ENCODE measurements at places on chromosomes 3 and 15.
A peak's percentile ranks its signal among the peaks of the same experiment; 100 is the strongest.

- DNase-seq = no peak
Observed at GRCh38 chr3:168991803-168992202, 671.7 kb downstream of the MECOM start.

DNA sequence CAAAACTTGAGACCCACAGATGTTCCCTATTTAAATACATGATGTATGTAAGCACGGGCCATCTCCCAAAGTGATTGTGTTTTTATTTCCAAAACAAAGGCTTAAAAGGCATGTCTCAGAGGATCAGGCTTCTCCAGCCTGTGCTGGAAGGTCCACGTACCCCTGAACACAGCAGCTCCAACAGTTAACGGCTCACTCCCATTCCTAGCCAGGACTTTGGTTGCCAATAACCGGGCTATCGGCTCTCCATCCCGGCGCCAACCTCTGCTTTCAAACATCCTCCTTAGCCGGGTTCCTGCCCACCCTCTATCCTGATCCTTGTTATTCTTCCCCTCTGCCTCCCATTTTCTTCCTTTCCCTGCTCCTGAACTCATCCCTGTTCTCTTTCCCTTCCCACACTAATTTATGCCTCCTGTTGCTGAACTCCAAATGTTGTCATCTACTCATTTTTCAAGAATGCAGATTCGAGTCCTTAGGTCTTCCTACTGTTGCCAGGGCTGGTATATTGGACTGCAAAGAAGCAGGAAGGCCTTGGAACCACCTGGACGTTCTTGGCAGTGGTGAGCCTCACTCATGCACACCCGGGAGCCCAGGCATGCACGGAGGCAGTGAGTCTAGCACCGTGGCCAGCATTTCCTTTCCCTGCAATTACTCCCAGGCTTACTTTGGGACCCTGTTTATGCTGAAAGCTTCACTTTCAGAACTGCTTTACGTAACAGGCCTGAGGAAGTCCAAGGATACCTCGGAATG lies 128.4 kb upstream of the RAD18 start:
- no peak for DNase-seq

GRCh38 chr3:128846486-128846891 lies 32.9 kb upstream of the ACAD9 start:
- no peak for DNase-seq

- DNase-seq = no peak
Observed at GRCh38 chr3:196918968-196919367, 23.4 kb downstream of the NCBP2 start.

GRCh38 chr15:90654233-90655136 lies 62.7 kb upstream of the BLM start:
- DNase-seq = no peak

DNA sequence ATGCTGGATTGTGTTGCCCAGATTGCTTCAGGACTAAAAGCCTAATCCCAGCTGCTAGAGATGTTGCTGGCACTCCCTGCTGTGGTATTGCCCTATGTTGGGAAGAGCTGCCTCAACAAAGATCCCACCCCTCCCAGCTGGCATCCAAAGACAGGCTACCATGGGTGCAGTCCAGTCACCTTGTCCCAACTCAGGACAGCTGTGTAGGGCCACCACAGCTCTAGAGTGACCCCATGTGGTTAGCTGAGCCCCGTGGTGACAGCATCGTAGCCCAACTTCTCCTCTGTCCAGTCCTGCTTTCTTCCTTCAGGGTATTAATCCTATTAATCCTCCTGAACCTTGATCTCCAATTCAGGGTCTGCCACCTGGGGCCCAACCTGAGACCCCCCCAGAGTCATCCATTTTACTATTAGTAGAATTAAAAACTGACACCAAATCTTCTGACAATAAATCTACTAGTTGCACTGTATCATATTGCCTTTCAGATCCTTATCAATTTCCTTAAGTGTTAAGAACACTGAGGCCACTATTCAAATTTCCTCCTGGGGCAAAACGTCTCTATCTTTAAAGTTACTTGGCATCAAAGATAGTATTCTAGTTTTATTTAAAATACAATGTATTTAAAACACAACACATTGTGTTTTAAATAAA lies 83.5 kb downstream of the AQP9 start:
- DNase-seq = peak; percentile 14

- no peak for DNase-seq
Observed at GRCh38 chr3:53526704-53527055, 32.3 kb downstream of the CACNA1D start.

DNA sequence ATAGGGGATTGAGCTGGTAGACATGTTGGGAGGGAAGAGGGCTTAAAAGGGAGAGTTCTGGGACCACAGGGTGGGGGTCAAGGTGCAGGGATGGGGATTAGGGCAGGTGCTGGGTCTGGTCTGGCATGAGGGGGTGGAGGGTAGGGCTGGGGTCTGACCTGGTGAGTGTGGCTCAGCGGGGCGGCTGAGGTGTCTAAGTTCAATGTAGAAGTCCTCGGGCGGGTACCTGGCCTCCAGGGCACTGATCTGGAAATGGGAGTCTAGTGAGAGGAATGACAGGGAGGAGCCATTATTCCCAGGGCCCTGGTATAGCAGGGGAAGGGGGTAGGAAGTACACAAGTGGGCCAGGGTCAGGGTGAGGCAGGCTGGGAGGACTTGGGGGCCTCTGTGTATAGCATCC lies 39.6 kb downstream of the RAB11A start:
- no peak for DNase-seq

DNA sequence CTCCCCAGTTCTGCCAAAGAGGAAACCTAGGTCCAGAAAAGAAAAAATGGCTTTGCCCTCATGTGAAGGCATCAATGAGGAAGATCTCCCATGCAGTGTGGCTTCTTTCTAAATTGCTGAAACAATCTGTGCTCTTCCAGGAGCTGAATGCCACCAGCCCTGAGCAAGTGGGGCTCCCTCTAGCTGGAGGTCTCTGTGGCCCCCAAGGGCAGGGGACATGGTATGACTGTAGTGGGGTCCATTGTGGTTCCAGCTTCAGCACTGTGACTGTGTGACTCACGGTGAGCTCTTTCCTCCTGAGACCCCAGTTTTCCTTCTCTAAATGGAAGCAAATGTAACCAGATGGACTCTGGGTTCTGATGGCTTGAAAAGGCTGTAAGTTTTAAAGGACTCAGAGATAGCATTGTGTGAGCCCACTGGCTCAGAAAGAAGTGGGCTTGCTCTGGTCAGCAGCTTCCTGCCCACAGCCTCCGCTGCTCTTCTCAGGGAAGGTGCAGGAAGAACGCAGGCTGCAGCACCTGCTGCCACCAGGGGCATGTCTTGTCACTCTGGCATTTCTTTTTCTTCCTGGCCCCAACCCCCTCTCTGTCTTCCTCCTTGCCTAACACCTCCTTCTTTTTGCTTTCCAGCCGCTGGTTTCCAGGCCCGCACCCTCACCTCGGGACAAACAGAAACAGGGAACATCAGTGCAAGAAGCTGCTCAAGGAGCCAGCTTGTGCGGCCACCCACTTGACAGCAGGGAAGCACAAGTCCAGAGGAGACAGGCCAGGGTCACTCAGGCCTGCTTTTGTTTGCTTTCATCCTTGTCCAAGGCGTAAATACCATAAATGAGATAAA lies 5.8 kb upstream of the CXCR6 start:
- DNase-seq = no peak

DNA sequence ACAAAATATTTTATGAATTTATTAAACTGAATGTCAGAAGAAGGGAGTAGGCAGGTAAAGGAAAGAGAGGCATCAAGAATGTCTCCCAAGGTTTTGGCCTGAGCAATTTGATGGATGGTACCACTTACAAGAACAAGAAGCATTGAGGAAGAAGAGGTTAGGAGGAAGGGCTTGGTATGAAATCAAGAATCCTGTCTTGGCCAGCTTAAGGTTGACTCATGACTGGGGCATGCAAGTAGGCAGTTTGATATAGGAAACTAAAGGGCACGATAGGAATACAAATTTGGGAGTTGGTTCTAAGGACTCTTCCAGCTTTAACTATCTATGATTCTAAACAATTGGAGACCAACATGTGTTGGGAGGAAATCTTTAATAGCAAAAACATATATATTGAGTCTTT lies 79.1 kb downstream of the NTRK3 start:
- DNase-seq = no peak

DNA sequence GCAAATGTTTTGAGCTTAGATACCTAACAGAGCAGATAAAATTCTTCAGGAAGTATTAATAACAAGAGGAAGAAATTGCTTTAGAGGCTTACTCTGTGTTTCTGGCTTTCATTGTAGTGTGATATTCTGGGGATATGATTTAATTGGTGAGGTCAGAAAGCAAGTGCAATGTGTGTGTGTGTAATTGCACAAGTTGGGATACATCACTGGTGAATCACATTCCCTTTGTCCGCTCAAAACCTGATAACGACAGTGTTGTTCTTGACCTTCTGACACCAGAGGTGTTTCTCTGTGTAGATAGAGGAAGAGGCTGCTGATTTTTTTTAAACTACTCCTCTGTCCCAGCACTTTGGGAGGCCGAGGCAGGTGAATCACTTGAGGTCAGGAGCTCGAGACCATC lies 161.1 kb downstream of the CACNA2D3 start:
- no peak for DNase-seq

- DNase-seq = no peak
Observed at GRCh38 chr3:136018876-136019275, 53.3 kb downstream of the PPP2R3A start.

DNA sequence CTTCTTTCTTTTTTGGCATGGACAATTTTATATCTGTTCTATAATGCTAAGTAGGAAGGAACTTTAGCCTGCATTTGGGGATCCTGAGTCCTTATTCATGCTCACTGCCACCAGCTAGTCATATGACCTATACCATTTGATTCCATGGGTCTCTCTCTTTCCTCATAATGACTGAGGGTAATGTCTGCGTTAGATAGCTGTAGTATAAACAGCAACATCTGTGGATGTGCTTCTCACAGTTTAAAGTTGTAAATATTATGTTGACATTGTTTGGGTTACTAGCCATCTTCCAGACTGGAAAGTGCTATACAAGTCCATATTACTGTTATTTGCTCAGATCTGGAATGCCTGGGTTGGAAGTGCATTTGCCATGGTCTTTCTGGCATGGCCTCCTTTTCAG lies 274.9 kb upstream of the SEMA6D start:
- no peak for DNase-seq

- DNase-seq = no peak
Observed at GRCh38 chr3:1374471-1374870, 281.6 kb downstream of the CNTN6 start.

DNA sequence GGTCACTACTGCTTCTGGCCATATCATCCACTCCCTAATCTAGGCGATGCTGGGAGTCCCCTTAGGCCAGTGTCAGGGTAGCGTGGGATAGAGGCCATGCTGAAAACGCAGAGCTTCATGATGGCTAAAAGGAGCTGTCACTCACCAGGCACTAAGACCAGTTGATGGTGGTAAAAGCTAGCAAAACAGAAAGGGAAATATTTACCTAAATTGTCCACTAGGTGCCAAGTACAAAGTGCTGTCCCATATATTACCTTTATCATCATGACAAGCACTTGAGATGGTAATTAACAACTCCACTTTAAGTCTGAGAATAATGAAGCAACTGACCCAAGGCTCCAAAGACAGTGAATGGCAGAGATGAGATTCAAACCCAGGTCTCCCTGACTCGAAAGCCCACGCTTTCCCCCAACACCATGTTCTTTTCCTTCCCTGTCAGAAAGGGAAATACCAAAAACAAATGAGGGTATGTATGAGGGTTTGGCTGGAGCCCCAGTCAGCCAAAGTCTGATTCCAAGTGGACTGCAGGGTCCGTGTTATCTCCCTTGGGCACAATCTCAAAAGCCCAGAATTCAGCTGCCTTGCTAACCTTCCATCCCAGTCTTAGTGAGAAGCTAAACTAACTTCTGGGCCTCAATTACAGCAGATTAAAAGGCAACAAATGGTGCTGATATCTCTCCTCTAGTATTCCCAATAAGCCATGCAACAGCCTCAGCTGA lies 84.7 kb downstream of the RBPMS2 start:
- no peak for DNase-seq

DNA sequence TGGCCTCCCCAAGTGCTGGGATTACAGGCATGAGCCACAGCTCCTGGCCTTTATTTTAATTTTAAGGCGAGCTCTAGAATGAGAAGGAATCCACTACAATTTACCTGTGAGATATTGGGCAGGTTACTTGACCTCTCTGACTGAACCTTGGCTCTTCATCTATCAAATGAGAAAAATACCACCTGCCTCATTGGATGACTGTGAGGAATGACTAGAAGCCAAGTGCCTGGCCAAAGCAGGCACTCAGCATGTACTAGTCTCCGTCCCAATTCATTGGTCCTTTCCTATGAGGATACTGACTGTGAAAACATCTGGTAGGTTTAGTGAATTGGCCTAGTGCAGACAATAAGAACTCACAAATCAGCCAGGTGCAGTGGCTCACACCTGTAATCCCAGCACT lies 38.5 kb upstream of the OSBPL11 start:
- no peak for DNase-seq

GRCh38 chr3:52318186-52318816 lies 2.2 kb downstream of the DNAH1 start:
- no peak for DNase-seq

- DNase-seq = no peak
Observed at GRCh38 chr15:41301587-41301986, 30.8 kb downstream of the OIP5 start.

- DNase-seq = no peak
Observed at GRCh38 chr15:58492661-58493397, 61.0 kb downstream of the LIPC start.

- DNase-seq = no peak
Observed at GRCh38 chr3:183991403-183991802, 26.3 kb downstream of the ABCC5 start.

DNA sequence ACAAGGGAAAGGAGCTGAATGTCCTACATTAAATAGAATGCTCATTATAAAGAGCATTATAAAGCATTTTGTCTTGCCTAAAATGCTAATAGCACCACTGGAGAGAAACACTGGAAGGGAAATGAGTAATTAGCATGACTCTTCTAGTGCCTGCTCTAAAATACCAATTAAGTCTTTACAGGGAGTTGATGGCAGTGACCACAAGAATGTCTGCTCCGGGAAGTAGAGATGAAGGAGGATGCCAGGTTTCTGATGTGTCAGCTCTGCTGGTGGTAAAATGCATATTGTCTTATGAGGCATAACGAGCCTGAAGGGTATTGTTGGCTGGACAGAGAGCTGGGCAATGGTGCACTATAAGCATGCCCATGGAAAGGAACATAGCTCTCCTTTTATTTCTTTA lies 49.5 kb downstream of the MYLK start:
- no peak for DNase-seq

DNA sequence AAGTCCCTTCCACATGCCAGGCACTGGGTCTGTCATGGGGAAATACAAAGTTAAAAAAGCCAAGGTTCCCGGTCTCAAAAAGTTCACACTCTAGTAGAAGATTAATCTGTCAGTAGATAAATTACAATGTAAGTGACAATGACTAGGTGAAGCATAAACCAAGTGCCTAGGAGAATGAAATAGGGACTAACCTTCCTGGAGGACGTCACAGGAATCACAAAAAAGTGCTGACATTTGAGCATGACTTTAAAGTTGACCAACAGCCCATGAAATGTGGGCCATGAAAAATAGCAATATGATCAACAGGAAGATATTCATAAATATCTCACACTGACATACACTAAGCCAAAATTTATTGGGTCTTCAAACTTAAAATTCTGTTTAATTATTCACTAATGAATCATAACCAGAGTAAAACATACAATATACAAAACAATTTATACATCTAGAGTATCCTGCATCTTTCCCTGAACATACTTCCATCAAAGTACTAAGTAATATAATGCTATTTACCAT lies 20.0 kb downstream of the COPS2 start:
- DNase-seq = no peak

Measured in substantia nigra (tissue), 51 donors.